ENCODE measurements at places on chromosomes 2 and 18.

DNA sequence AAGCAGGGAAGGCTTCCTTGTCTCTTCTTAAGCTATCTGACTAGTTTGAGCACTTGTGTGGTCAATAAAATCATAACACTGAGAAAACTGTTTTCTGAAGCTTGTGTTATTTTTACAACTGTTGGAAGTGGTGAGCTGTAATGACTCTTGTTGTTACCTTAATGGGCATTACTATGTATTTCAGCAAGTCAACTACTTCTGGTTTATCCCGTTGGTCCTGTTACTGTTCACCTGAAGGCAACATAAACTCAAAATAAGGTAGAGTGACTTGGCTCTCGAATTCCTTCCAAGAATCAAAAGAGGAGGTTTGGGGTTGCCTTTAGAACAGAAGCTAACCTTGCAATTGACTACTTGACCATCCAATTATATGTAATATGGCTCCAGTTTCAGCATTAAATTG, 23.2 kb upstream of the FIGN start:
- DNase-seq = no peak

DNA sequence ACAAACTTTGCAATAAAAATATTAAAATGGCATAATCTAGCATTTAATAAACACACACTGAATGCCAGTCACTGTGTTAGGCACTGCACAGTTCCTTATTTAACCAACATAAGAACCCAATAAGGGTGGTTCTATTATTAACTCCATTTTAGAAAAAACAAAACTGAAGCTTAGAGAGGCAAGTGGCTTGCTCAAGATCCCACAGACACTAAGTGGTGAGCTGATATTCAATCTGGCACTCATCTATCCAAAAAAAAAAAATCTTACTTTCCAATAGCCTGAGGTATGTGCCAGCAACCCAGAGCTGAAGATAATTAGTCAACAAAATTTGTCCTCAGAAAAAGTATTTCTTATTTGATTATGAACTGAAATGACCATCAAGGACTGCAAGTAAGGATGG, 799 bp downstream of the CYTIP start:
- no peak for DNase-seq

- no peak for DNase-seq
Observed at GRCh38 chr2:225318440-225318839, 81.1 kb upstream of the NYAP2 start.

DNA sequence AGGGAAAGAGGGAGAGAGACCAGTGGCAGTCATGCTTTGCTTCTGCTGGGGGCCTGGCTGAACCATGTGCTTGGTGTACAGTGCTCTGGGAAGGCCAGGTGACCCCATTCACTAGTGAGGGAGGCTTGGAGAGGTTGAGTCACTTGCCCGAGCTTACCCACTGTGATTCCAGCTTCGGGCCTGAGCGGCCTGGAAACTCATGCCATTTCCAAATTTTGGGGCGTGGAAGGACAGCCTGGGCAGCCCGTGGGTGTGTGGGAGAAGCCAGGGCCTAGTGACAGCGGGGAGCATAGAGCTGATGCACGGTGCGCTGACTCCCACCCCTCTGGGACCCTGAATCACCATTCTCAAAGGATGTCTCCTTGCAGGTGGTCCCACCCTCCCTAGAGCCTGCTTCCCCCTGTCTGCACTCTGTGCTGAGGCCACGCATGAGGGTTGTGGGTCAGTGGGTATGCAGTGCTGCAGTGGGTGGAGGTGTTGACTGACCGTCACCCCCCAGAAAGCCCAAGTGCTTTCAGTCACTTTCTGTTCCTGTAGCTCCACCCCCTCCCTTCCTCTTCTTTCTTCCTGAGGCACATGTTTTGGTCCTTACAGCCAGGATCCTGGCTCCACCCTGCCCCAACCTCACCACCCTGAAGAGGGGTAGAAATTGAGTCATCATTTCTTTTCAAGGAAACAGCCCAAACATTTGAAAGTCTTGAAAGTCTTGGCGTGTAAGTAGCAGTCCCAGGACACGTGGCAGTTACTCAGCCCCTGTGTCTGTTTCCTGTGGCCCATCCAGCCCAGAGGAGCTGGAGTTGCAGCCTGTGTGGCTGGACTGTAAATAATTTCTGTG, 69.3 kb upstream of the MCFD2 start:
- no peak for DNase-seq

- DNase-seq = no peak
Observed at GRCh38 chr2:239963646-239964205, 61.4 kb downstream of the NDUFA10 start.

- DNase-seq = no peak
Observed at GRCh38 chr18:61869636-61870035, 23.2 kb downstream of the RNF152 start.

- no peak for DNase-seq
Observed at GRCh38 chr2:5021136-5021535, 671.0 kb upstream of the SOX11 start.

DNA sequence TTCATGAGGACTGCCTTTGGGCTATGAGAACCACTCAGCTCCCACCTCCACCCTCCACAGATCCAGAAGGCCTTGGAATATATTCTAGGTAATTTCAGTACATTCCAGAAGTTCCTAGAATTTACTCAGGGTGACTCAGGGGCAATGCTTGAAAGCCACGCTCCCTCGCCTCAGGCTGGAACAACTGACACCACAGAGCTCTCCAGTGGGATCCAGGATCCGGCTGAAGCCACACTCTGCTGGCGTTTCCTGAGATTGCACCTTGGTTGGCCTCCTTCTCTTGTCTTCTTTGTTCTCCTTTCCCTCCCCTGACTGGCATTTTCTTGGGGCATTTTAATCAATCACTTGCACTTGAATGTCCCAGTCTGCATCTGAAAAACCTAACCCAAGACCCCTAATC, 92.6 kb upstream of the KCNE4 start:
- DNase-seq = no peak

DNA sequence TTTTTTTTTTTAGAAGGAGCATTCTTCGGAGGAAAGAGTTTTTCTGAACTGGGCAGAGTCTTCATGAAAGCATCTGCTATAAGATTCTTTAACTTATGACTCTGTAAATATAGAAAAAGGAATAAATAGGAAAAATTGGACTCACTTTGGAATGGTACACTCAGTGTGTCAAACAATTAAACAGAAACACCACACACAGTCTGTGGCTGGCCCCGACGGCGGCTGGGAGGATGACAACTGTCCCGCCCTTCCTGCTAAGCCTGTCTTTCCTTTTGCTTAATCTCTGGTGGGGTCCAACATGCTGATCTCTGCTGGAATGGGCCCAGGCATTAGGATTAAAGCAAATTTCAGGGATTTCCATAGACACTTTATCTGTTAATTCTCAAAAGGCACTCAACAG, 12.5 kb upstream of the RAB31 start:
- no peak for DNase-seq

GRCh38 chr2:203328760-203329540, 756 bp downstream of the ABI2 start:
- peak; percentile 27 for DNase-seq
